Left ventricle myocardium superior (tissue), 1 donor: ENCODE measurements at places on chromosomes 5 and 9. TPM values are rescaled to one million over a fixed set of nuclear protein-coding genes. Genes with fewer than 3 reads are reported as not detected.
A peak's percentile ranks its signal among the peaks of the same experiment; 100 is the strongest.

GRCh38 chr5:52844885-52845284, 57.2 kb downstream of the ITGA1 start:
- DNase-seq: no peak

ZBTB34 gene
- 5.3 TPM for total RNA-seq

GRCh38 chr5:126681970-126682369, 81.2 kb downstream of the PHAX start:
- DNase-seq: no peak

GRCh38 chr5:31823472-31823871, 184.5 kb downstream of the PDZD2 start:
- no peak for DNase-seq

PANK3 gene
- total RNA-seq: 24.4 TPM

GRCh38 chr5:669111-669841, 23.9 kb downstream of the TPPP start:
- peak; percentile 34 for DNase-seq

GRCh38 chr5:67425514-67425913, 228.9 kb upstream of the CD180 start:
- DNase-seq: no peak

GRCh38 chr5:56900395-56900794, 9.0 kb upstream of the SETD9 start:
- DNase-seq: no peak

GRCh38 chr5:922436-923280, 30.0 kb downstream of the TRIP13 start:
- no peak for DNase-seq

SCGB3A2 gene
- total RNA-seq: not detected

DNA sequence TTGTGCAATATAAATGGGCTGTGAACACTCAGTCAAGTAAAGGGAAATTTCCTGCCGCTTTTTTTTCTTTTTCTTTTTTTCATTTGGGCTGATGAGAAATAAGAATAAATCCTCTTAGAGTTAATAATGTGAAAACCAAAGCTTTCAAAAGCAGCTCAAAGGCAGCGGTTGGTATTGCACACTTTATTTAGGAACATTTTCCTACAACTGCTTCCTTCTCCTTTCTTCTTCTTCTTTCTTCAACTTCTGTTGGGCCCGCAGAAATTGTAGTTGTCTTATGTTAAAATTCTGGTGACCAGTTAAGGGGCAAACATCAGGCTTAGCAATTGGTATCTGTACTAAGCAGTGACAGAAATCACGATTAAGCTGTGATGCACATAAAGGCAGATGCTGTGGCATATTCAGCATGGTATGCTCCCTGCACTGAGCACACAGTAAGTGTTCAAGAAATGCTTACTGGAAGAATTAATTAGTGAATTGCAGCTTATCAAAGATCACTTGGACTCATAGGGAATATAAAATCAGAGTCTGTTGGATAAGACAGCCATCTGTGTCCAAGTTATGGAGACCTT, 85.4 kb downstream of the ANKRD55 start:
- DNase-seq: no peak

GALNT12 gene
- total RNA-seq: 0.64 TPM

TAS2R1 gene
- total RNA-seq: not detected

DNA sequence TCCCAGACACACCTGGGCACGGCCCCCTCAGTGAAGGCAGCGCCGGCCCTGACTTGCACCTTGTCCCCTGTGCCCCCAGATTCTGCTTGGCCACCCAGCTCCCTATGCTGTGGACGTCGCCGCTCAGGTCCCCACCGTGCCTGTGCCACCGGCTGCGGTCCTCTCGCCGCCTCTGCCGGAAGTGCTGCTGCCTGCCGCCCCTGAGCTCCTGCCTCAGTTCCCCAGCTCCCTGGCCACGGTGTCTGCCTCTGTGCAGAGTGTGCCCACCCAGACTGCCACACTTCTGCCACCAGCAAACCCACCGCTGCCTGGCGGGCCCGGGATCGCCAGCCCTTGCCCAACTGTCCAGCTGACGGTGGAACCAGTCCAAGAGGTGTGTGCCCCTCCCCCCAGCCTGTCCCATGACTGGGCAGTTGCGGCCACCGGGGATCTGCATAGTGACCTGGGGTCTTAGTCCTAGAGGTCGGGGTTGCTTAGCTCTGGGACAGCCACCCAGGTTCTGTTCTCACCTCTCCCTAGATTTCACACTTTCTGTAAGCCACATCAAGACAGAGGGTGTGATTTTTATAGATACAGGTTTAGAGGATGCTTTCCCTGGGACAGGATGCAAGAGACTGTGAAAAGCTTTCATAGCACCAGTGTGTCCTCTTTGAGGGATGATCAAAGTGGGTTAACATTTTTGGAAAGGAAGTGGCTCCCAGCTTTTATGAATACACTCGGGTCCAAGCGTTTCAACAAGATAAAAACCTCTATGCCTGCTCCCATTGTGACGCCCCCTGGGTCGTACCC, 78.0 kb downstream of the WNK2 start:
- DNase-seq: peak; percentile 30

FEM1C gene
- total RNA-seq: 43.1 TPM

DNA sequence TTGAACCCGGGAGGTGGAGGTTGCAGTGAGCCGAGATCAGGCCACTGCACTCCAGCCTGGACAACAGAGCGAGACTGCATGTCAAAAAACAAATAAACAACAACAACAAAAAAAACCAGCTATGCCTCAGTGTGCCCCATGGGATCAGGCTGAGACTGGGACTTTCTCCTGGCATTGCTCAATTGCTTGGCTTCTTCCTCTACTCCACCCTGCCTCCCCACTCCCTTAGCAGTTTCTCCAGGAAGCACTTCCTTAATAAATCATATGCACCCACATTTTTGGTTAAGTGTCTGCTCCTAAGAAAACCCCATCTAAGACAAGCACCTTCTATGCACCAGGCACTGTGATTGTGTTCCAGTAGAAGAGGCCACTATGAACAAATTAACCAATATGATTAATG, 41.0 kb upstream of the TMEM252 start:
- DNase-seq: no peak

GRCh38 chr5:172582940-172583339, 58.1 kb upstream of the NEURL1B start:
- DNase-seq: no peak

- DNase-seq: no peak
Measured at GRCh38 chr9:106897236-106897635, 34.3 kb downstream of the ZNF462 start.

DNA sequence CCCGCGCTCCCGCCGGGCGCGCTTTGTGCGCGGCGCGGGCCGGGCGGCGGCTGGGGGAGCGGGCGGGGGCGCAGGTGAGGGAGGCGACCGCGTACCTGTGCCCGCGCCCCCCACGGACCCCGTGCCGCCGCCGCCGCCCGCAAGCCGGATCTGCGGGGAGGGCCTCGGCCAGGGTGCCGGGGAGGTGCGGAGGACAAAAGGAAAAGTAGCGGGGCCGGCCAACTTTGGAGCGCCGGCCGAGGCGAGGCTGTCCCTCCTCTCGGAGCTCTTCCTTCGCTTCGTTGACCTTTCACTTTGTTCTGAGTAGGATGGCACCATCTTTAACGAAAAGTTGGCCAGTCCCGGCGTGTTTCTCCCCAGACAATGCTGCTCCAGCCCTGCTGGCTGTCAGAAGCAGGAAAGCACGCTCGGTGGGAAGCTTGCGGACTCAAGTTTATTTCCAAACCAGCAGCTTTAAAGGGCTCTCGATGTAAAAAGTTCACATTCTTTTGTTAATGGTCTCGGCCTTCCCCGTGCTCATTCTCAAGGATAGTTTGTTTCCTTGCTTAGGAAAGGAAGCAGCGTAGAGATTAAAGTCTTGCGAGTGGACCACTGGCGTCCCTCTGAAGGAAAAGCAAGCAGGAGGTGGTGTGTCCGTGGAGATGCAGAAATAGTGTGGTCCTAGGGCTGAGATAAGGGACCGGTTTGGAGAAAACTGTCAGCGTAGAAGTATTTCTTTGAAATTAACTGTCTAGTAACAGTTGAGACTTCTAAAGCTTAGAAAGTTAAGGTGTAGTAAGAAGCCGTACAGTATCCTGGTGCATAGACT, 639 bp downstream of the EHMT1 start:
- DNase-seq: peak; percentile 61

BTNL8 gene
- total RNA-seq: 0.27 TPM

PCDHA7 gene
- 0.12 TPM for total RNA-seq

SMIM33 gene
- not detected for total RNA-seq

DNA sequence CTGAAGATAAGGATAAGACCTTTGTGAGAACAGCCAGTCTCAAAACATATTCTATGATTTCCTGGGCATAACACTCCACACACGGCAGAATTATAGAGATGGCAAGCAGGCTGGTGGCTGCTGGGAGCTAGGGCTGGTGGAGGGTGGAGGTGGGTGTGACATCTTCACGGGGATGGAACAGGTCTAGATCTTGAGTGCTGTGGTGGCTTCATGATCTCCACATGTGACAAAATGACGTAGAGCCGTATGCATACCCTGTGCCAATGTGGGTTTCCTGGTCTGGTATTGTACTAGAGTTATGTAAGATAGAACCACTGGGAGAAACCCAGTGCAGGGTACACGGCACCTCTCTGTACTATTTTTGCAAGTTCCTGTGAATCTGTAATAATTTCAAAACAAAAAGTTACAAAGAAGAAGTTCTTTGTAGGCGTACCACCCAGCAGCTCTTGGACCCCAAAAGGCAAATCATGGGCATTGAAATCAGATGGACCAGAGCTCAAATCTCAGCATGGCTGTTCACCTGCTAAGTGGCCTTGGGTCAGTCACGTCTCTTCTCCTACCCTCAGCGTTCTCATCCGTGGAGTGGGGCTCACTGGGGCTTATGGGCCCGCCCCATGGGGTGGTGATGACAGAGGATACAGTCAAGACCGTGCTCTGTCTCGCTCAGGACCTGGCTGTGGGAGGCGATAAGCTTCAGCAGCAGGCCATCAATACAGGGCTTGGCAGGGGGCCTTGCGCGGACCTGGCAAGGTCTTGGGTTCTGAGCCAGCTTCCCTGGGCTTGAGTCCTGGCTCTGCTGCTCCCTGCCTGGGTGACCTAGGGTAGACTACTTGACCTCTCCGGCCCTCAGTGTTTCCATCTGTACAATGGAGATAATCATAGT, 74.7 kb upstream of the UNC5A start:
- no peak for DNase-seq

MLANA gene
- total RNA-seq: not detected

FAM120AOS gene
- total RNA-seq: 27.3 TPM

GRCh38 chr5:136242611-136243010, 49.6 kb upstream of the SMIM32 start:
- DNase-seq: no peak

RMI1 gene
- total RNA-seq: 6.9 TPM

DNA sequence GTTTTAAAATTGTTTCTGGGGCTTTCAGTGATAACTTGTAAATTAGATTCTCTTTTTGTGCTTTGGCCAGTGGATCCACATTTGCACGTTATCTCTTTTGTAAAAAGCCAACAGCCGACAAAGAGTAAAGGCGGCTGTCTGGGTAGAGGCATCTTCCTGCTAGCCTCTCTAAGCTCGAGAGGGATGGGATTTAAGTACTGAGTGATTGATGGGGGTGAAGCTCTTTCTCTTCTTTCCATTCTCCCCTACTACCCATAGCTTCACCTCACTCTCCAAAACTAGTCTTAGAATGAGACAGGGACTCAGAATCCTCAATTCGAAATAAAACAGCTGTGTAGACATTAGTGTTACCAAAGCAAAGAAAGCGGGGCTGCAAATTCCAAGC, 3.4 kb downstream of the PBX3 start:
- no peak for DNase-seq

RNF208 gene
- 29.7 TPM for total RNA-seq

GRCh38 chr9:114091711-114092110, 7.4 kb downstream of the KIF12 start:
- DNase-seq: no peak

DNA sequence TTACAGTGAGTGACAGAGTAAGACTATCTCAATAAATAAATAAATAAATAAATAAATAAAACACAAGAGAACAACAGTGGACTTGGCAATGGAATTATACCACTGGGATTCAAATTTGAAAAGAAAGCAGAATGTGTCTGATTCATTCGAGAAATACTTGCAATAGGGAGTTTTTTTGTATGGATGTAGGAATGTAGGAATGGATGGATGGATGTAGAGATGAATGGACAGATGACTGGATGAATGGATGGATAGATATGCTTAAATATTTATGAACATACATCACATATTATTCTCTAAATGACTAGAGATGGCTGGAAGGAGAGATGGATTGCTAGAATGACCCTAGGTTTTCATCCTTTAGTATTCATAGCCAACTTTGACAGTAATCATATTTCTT, 22.0 kb upstream of the CEMIP2 start:
- DNase-seq: no peak

- DNase-seq: no peak
Measured at GRCh38 chr5:132098151-132098594, 24.6 kb downstream of the CSF2 start.

- DNase-seq: no peak
Measured at GRCh38 chr5:135345956-135346731, 52.9 kb downstream of the MACROH2A1 start.

GRCh38 chr9:104301755-104302154, 202.3 kb upstream of the OR13F1 start:
- no peak for DNase-seq

DNA sequence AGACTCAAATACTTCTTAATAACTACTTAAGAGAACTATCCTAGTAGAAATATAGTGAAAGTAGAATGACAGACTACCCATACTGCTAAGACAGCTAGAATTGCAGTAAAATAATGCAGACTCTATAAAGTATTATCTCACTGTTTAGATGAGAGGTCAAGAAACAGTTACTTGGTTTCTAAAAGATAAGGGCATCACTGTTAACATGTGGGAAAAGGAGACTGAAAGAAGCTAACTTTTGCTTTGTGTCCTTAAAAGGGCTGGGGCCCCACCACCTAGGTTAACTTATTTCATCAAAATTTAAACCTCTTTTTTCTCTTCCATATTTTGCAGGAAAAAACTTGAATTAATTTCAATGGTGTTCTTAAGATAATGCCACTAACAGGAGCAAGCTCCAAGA, 204.3 kb downstream of the CNTLN start:
- DNase-seq: no peak

DNA sequence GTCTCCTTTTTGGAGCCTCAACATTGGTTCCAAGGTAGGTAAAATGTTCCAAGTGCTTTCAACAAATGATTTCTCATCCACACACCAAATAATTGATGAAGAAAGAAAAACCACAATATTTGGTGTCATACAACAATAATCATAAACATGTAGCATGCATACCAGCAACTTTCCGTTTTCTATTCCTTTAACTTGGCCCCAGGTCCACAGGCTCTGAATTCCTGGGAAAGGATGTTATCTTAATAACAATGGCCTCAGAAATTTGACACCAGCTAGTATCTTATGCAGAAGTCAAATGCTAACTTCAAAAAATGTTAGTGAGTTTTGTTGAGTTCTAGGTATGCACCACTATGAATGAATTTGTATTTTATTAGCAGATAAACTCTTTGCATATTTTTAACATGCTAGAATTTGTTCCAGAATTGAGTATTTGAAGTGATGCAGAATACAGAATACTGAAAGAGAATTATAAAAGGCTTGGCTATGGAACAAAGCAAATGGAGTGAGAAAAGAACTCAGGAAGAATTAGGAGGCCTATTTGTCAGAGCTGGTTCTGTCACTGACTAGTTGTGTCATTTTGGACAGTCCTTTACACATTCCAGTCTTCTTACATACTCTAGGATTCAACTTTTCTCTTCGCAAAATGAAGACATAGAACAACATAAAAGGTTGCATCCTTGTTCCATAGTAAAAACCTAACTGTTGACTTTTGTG, 435.3 kb upstream of the TNC start:
- no peak for DNase-seq
